ENCODE measurements at places on chromosomes 3 and 15.
A peak's percentile ranks its signal among the peaks of the same experiment; 100 is the strongest.

GRCh38 chr15:65318870-65319356, 14.4 kb downstream of the RNU5B-1 start:
- H3K4me3 ChIP-seq = no peak overlapping the region
- H3K36me3 ChIP-seq = no peaks in the 10 kb centered on the region
- no peaks in the 10 kb centered on the region for H3K27me3 ChIP-seq
- no peaks in the 10 kb centered on the region for H3K4me1 ChIP-seq

GRCh38 chr3:143506190-143506589, 342.1 kb downstream of the SLC9A9 start:
- no peaks in the 10 kb centered on the region for H3K36me3 ChIP-seq
- H3K27me3 ChIP-seq = no peaks in the 10 kb centered on the region
- DNase-seq = no peak
- no peak overlapping the region for H3K4me3 ChIP-seq

- H3K27ac ChIP-seq = no peak overlapping the region
- no peaks in the 10 kb centered on the region for H3K4me1 ChIP-seq
- DNase-seq = no peak
- H3K4me3 ChIP-seq = no peak overlapping the region
Measured at GRCh38 chr15:31558840-31559239, 232.2 kb downstream of the KLF13 start.

DNA sequence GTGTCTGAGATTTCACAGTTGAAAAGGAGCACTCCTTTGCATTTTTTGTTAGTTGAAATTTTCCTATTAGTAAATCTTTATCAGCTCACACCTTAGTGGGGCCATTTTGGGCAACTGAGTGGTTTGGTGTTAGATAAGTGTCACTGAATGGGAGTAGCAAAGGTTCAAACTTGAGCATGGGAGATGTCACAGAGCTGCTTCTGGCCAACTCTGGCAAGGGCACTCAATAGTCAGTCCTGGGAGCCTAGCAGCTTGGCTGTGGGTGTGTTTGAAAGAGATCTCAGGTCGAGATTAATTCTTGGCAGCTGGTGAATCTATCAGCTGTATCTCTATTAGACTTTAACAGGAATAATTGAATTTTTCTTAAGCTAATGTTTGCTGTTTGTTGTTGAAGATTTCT, 579.3 kb downstream of the EDEM1 start:
- no peaks in the 10 kb centered on the region for H3K36me3 ChIP-seq
- DNase-seq = no peak
- no peak overlapping the region for H3K4me3 ChIP-seq
- H3K4me1 ChIP-seq = no peaks in the 10 kb centered on the region

DNA sequence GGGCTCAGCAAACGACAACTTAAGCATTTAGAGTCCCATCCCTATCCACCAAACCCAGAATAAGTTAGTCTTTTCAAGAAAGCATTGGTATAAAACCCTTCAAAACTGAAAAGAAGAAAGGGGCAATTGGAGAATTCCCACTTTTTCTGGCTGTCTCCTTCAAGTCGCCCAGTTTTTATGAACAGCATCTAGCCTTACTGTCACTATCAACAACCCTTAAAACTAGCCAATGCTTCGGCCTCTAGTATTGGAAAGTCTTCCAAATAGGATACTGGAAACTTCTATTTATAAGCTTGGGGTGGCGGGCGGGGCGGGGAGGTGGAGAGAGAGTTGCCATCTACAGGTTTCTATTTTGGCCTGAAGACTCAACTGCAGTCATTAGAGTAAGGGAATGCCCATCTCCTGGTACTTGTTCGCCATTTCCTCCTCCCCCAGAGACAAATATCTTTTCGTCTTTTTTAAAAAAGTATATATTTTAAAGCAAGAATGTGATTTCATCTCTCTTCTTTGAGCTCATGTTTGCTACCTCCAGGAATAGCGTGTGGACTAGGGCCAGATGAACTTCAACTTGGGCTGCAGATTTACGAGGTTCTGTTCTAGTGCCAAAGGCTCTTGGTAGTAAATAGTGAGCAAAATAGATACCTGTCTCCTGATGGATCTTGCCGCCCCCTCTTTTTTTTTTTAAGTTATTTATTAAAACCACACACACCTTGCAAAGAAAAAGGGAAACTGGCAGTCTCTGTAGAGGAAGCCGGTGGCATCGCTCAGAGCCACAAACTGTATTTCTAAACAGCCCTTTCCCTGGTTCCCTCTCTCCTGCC, 2.7 kb downstream of the BCL6 start:
- H3K36me3 ChIP-seq = peaks cover 53% of the 10 kb centered on the region
- H3K4me1 ChIP-seq = peaks cover 73% of the 10 kb centered on the region
- H3K4me3 ChIP-seq = peak overlapping the region; percentile 85
- H3K27me3 ChIP-seq = no peaks in the 10 kb centered on the region

- no peak overlapping the region for H3K4me3 ChIP-seq
- no peaks in the 10 kb centered on the region for H3K36me3 ChIP-seq
- DNase-seq = no peak
- no peaks in the 10 kb centered on the region for H3K27me3 ChIP-seq
Measured at GRCh38 chr3:60363817-60364216, 887.4 kb downstream of the FHIT start.

DNA sequence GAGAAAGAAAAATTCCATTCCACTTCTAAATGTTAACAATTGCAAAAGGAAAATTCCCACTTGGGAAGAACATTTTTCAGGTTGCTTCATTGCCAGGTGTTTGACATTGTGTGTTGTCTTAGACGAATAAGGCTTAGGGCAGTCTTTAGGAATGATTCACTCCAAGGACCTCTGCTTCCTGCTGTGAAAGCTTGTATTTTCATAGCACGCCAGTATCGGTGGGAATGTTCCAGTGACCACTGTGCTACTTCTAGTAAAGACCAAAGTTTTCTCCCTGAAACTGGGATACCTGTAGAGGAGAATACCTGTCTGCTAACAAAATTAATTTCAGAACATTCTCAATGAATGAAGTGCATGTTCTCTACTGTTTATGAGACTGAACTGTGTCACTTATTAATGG, 64.1 kb downstream of the CDIN1 start:
- H3K4me1 ChIP-seq = no peaks in the 10 kb centered on the region
- H3K4me3 ChIP-seq = no peak overlapping the region
- no peaks in the 10 kb centered on the region for H3K36me3 ChIP-seq
- no peaks in the 10 kb centered on the region for H3K27me3 ChIP-seq

Measured in Karpas-422 (cell line).